ENCODE measurements at places on chromosomes 12 and 14.

- no peak for DNase-seq
These were observed 88.3 kb downstream of the GTF2A1 start for GRCh38 chr14:81132468-81132867.

GRCh38 chr14:54192610-54193009 lies 204.2 kb upstream of the CDKN3 start:
- no peak for DNase-seq

GRCh38 chr12:119989361-119989730 lies 310 bp downstream of the BICDL1 start:
- no peak for DNase-seq

DNA sequence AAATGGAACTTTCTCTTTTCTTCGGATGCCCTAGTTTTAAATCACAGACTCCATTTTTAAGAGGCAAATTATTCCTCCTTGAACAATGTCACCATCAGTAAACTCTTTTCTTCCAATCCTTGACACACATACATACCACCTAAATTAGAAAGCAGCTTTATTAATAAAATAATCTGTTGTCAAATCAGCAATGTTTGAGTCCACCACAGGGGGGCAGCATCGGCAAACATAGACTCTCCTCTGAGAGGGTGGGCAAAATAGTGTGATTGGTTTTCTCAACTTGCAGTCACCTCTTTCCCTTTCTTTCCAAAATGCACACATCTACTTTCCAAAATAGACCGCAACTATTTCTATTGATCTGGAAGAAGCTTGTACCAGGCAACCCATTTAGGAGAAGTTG lies 438.4 kb upstream of the OR4E1 start:
- DNase-seq = no peak

DNA sequence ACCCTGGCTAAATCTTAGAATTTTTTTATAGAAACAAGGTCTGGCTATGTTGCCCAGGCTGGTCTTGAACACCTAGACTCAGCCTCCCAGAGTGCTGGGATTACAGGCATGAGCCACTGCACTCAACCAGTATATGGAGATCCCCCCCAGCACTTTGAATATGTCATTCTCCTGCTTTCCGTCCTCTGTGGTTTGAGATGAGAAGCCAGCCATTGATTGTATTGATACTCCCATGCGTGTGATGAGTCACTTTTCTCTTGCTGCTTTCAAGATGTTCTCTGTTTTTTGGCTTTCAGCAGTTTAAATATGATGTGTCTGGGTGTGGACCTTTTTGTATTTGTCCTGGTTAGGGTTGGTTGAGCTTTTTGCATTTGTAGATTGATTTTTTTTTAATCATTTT lies 75.2 kb upstream of the DNM1L start:
- no peak for DNase-seq

DNA sequence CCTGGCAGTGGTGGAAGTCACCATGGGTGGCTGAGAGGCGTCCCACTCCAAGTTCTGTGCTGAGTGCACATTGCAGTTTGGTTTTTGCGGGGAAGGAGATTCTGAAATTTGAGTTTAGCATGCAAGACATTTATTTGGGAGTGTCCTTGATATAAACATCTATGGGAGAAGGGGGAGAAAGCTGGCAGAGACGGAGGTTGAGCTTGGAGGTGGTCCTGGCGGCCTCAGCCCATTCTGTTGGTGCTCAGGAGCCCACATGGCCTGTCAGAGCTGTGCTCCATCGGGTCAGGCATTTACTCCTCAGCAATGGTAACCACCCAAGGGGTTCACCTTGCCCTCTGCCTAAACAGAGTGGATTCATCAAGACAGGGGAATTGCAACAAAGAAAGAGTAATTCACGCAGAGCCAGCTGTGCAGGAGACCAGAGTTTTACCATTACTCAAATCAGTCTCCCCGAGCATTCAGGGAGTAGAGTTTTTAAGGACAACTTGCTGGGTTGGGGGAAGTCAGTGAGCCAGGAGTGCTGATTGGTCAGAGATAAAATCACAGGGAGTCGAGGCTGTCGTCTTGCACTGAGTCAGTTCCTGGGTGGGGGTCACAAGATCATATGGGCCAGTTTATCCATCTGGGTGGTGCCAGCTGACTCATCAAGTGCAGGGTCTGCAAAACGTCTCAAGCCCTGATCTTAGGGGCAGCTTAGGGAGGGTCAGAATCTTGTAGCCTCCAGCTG lies 323.3 kb upstream of the TMEM132C start:
- no peak for DNase-seq

All from HCT116 (cell line).